ENCODE measurements at places on chromosomes 1 and 21.
A peak's percentile ranks its signal among the peaks of the same experiment; 100 is the strongest.

- no peak for DNase-seq
Observed at GRCh38 chr1:24152631-24153494, 9.9 kb upstream of the IL22RA1 start.

DNA sequence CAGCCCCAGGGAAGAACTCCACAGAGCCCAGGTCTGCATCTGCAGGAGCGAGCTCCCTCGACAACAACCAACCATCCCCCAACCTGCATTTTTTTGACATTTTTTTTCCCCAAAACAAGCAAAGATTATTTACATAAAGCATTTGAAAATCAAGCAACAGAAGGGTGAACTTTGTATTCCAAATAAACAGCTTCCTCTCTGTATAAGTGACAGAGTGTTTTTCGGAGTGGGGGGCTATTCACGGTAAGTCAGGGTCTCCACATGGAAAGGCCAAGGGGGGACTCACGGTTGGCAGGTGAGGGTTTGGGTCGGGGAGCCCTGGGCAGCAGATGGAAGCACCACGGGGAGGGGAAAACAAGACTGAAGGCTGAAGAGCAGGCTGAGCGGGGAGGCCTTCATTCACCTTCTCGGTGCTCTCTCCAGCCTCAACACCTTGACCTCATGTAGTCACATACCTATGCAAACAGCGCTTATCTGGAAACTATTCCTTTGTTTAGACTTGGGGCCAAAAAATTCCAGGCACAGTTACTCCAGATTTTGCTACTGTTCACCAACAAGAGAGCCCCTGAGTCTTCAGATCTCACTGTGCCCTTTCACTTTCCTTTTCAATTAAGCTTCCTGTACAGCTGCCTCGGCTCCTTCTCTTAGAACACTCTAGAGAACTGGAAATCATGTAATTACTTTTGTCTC, 27.6 kb downstream of the C2CD2 start:
- no peak for DNase-seq

DNA sequence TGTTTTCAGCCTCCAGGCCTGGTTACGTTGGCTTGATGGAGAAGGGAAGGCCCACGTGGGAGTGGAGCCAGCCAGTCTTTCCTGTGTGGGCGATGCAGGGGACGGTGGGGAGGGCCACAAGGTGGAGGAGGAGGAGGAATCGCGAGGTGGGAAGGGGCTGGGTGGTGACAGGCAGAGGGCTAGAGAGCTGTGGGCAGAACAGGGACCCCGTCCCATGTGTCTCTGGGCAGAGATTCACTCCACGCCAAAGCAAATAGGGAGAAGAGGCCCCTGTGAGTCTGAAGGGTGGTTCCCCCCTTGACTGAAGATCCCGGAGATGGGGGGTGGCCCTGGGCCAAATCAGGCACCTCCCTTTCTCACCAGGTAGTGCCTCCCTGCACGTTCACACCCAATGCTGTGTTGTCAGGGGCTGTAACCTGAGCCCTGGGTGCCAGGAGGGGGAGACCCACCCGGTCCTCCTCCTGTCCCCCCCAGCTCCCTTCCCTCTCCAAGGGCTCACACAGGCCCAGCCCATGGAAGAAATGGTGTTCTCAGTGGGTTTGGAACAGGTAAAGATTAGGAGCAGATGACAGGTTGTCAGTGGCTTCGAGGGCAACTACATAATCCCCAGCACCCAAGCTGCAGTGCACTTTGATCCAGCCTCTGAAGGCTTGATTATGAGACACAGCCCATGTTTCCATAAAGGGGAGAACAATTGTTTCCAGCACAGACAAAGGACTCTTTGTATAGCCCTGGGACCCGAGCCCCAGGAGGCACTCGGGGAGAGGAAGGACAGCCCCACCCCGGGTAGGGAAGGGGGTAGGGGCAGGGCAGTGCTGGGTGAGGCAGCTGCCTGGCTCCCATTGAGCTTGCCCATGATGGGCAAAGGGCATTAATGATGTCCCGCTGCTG, 37.7 kb upstream of the GPR37L1 start:
- no peak for DNase-seq

- no peak for DNase-seq
Observed at GRCh38 chr1:147837129-147837963, 65.2 kb upstream of the GJA8 start.

DNA sequence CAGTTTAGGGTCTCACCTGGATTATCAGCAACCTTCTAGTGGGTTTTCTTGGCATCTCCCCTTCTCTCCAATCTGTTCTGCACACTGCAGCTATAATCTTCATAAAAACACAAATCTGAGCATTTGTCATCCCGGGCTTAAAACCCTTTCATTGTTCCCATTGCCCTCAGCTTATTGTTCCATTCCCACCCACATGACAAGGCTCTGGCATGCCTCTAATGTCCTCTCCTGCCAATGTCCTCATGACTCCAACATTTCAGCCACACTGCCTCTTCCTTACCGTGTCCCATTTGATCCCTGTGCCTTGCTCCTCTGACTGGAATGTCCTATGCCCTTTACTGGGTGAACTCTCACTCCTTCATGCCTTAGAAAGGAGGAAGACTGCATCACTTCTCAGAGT, 7.5 kb upstream of the DPH2 start:
- no peak for DNase-seq

DNA sequence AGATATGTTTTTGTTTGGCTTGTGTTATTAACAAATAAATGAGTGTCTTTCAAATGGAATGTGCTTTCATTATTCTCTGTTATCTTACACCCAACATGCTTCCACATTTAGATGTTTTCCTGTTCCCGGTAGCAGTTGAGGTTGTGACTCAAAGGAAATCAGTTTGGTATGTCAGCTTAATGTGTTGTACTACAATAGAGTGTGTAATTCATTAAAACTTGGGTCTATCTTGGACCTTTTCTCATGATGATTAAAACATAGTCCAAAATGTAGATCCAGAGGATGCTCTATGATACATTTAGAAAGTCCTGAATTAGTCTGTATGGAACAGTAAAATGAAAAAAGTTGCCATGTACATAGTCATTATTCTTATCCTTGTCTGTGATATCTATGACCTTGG, 26.7 kb downstream of the RTCA start:
- no peak for DNase-seq

- peak; percentile 97 for DNase-seq
Observed at GRCh38 chr1:2255420-2256369, 27.6 kb downstream of the SKI start.

GRCh38 chr1:229970714-229971113, 96.3 kb upstream of the GALNT2 start:
- DNase-seq: no peak

DNA sequence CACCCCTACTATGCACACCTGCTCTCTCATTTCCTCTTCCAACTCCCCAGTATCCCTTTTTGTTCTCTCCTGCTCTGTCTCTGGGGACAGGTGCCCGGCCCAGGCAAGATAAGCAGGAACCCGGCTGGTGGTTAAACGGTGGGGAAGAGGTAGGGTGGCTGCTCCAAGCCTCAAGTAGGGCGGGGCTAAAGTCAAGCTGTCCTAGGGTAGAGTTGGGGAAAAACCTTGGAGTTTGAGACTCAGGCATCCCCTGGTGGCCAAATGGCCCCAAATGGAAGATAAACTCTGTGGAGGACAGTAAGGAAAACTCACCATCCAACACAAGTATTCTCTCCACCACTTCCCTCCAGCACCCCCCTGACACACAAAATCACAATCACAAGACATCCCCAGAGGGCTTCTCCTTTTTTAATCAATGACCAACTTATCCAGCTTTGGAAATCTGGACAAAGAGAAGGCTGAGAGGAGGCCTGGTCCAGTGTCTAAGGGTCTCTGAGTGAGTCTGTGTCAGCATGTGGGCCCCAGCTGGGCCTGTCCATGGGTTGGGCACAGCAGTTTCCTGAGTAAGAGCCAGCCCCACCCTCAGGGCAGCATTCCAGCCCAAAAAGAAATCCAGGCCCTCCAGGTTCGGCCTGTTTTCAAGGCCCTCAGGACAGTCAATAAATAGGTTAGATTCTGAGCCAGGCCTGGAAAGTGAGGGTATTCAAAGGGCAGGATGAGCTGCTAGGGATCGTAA, 9.8 kb downstream of the POMGNT1 start:
- no peak for DNase-seq

DNA sequence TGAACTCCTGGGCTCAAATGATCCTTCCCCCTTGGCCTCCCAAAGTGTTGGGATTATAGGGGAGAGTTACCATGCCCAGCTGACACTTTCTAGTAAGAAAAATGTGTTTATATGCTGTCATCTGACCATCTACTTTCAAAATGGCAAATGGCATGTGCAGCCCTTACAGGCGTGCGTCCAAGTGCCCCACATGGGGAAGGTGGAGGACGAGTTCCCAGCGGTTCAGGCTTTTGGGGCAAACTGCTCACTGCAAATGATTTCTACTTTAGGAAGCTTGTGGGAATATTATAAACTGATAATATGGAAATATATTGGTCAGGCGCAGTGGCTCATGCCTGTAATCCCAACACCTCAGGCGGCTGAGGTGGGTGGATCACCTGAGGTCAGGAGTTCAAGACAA, 41.5 kb upstream of the NADK start:
- DNase-seq: no peak

- DNase-seq: no peak
Observed at GRCh38 chr1:219670426-219671149, 57.7 kb upstream of the ZC3H11B start.

GRCh38 chr21:46605767-46606426, 1.0 kb upstream of the S100B start:
- peak; percentile 87 for DNase-seq

GRCh38 chr1:8213676-8214075, 104.2 kb upstream of the SLC45A1 start:
- DNase-seq: no peak

GRCh38 chr1:235106457-235106856, 22.2 kb downstream of the TOMM20 start:
- DNase-seq: no peak

GRCh38 chr1:25731148-25731547, 68.8 kb upstream of the SELENON start:
- no peak for DNase-seq

- peak; percentile 42 for DNase-seq
Observed at GRCh38 chr1:149885339-149886120, 13.8 kb upstream of the BOLA1 start.

DNA sequence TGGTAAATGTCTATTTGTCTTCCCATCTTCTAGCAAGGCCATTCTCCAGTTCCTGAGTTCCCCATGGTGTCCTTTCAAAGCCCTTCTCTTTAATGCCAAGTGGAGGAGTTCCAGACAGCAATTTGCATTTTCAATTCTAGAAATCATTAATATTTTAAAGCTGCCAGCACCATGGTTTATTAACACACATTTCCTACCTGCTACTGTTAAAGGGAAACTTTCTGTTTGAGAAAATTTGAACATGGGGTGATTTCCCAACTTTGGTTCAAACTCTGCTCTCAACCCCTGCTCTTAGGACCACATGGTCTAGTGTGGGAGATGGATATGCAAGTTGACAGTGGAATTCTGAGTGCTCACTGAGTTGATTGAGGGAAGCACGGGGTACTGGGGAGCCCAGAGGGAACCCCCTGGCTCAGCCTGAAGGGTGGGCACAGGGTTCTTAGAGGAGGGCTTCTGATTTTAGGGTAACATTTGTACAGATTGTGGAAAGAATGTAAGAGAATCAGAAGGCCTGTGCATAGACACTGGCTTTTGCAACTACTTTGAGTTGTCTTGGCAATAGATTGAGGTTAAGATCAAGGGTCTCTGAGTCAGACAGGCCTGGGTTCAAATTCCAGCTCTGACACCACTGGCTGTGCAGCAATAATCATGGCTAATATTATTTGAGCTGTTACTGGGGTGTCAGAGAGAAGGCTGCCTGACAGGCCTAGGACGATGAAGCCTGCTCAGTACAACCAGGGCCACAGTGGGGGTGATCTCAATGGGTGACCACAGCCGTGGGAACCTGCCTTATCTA, 97.8 kb downstream of the BEND5 start:
- no peak for DNase-seq

DNA sequence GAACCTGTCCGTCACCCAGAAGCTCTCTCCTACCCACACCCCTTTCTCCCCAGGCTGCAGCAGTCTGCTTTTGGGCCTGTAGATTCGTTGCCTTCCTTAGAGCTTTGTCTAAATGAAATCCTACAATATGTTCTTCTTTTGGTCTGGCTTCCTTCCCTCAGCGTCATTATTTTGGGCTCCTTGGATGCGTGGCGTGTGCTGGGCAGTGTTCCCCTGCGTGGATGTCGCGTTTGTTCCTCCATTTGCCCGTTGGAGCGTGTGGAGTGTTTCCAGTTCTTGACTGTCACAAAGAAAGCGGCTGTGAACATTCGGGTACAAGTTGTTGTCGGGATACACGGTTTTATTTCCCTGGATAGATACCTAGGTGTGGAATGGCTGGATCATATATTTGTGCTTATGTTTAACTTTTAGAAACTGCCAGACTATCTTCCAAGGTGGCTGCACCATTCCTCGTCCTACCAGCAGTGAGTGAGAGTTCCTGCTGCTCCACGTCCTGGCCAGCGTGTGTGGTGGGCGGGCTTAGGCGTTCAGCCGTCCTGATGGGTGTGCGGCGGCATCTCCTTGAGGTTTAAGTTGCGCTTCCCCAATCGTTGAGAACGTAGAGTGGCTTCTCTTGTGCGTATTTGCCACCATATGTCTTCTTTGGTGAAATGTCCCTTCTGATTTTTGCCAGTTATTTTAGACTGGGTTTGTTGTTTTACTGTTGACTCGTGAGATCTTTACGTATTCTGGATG, 31.7 kb downstream of the SKI start:
- no peak for DNase-seq

DNA sequence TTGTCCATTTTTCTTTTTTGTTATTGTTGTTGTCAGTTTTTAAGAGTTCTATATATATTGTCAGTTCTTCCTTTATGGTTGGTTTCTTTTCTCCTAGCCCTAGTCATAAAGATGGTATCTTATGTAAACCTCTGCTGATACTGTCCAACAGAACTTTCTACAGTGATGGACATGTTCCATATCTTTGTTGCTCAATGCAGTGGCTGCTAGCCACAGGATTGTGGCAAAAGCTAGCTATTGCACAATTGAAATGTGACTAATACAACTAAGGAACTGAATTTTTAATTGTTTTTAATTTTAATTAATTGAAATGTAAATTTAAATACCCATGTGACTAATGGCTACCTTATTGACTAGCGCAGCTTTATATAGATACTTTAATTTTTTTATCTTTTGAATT, 411.8 kb upstream of the PTBP2 start:
- peak; percentile 55 for DNase-seq

DNA sequence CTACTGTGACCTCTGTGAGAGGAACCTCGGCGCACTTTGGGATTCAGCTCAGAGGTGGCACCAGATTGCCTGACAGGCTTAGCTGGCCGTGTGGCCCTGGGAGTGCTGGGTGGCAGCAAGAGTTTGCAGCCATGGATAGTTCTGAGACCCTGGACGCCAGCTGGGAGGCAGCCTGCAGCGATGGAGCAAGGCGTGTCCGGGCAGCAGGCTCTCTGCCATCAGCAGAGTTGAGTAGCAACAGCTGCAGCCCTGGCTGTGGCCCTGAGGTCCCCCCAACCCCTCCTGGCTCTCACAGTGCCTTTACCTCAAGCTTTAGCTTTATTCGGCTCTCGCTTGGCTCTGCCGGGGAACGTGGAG, 67.5 kb downstream of the DISC1 start:
- DNase-seq: no peak

DNA sequence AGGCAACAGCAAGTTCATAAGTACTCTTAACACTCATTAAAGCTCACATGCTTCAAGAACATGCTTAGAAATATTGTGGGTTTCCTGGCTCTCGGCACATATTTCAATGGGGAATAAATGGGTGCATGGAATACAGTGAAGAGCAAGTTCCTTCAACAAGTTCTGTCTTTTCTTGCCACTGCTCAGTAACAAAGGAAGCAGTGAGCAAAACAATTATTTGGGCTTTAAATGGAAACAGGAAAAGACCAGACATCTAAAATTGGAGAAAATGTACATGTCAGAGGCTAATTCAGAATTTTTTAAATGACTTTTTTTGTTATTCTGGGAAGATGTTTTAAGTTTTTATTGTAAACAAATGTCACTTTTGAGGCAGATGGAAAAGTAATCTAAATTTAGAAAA, 478.7 kb downstream of the SETD4 start:
- no peak for DNase-seq

All from GF-D8 (cell line).